Fibroblast of skin of scalp (primary cell): ENCODE measurements at places on chromosomes 7 and 10.
A peak's percentile ranks its signal among the peaks of the same experiment; 100 is the strongest.

DNA sequence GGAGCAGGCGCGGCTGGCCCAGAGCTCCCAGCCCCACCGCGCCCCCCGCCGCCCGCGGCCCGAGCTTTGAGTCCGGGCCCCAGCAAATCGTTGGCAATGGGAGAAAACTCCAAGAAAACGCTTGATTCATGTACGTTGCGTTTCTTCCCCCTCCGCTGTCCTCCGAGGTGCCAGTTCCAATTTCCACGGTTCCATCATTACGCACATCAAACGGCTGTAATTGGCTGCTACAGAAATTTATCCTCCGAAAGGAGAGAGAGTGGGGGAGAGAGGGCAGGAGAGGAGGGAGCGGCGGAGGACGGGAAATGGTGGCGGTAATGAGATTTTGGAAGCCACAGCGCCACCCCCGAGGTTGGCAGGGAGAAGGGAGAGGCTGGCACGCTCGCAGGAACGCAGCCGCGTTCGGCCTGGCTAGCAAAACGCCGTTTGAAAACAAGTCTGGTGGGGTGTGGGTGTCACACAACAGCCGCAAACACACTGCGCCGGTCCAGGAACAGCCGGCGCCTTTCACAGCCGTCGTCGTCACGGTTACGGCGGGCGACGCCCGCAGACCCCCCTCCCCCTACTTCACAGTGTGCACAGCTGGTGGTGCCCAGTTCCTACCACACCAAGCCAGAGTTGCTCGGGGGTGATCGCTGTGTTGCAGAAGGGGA lies 57.5 kb downstream of the UNCX start:
- DNase-seq = peak; percentile 52

DNA sequence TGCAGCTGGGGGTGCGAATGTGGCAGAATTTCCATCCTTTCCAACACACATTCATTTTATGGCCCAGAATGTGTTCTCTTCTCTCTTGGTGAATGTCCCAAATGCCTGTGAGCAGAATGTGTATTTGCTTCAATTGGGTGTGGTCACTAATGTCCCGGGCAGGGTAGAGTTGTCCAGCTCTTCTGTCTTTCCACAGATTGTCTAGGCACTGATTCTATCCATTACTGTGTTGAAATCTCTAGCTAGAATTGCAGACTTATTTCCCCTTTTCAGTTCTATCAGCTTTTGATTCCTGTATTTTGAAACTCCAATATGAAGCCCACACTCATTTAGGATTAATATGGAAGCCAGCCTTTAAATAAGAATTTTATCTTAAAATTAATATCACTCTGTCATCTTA lies 14.0 kb upstream of the AKR1E2 start:
- DNase-seq = no peak

DNA sequence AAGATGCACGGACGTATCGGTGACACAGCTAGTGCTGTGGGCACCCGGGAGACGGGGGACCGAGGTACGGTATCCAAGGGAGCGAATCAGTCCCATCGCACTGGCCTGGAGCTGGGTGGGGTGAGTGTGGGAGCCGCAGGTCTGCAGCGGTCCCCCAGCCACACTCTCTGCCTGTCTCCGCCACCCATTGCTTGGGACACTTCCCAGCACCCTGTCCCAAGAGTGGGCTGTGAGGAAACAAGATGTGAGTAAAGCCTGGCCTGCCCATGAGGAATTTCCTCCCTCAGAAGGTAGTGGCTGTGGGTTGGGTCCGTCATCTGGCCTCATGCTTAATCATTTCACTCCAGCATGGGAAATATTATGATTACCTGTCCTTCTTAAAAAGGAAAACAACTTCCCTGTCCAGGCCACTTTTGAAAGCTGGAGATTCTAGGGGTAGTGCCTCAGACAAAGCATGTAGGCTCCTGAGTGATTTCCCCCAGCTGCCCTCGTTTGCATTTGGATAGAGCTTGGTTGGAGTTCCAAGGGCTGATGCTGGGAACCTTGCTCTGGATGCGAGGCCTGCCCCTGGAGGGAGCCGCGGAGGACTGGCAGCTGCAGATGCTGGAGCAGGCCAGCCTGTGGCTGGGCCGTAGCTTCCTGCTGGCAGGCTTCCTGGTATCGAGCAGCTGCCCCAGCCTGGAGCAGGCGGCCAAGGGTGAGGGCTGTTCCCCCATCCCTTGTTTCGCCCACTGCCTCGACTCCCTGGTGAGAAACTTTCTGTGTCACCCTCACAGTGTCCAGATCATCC lies 6.2 kb upstream of the ACTR3C start:
- no peak for DNase-seq

GRCh38 chr7:26278770-26279169 lies 12.9 kb upstream of the SNX10 start:
- DNase-seq = peak; percentile 22

- no peak for DNase-seq
Measured at GRCh38 chr10:108362296-108362695, 1197.8 kb upstream of the SORCS1 start.

- DNase-seq = peak; percentile 38
Measured at GRCh38 chr7:38178695-38179344, 775 bp downstream of the STARD3NL start.

DNA sequence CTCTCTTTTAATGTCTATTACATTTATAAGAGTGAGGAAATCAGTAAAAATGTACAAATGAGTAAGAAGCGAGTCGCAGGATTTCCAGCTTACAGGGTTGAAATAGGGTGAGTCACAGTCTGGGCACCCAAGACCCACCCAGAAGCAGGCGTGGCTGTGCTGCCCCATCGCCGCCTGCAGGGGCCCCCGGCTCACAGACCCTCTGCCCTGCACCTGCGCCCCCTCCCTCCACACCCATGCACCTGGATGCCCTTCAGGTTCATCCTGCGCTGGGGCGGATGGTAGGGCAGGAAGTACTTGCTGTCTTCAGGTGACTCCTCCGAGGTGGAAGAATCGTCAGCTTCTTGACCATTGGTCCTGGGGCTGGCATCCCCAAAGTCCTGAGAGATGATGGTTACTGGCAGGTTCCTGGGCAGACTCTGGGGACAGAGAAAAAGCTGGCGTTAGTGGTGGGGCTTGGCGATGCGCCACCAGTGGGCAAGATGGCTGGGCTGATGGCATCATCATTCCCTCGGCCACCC lies 90.2 kb upstream of the GNA12 start:
- peak; percentile 72 for DNase-seq

GRCh38 chr10:24708081-24708480 lies 15.6 kb downstream of the ARHGAP21 start:
- no peak for DNase-seq

- no peak for DNase-seq
Measured at GRCh38 chr10:95328013-95328412, 37.2 kb upstream of the PDLIM1 start.

DNA sequence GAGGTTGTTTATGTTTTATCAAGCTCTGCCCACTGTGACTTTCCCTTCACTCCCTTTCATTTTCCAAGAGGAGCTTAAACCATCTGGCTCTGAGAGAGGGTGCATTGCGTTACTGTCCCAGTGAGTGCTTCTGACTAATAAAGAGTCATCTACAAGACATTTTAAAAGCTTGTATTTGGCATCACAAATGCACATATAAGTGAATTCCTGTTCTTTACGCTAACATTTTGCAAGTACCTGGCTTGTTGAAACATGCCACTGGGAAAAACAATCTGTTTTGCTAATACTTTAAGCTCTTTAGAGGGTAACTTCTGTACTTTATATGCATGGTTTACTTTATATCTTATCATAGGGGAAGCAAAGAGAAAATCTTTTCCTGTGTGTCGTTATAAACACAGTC lies 534.6 kb upstream of the POM121L12 start:
- DNase-seq = no peak

DNA sequence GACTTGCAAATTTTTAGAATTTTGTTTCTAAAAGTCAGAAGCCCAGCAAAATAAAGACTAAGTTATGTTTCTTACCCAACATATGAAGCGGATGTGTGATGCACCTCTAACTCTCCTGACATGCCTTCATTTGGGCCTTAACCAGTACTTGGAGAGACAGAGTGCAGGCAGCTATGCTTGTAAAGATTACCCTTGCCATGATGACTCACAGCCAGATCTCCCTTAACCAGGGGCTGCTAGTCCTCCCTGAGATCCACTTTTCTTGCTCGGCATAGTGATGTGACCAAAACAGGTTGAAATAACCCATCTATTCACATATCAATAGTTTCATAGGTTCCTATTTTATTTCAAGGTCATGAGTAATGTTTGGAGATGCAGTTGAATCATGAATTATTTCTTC lies 43.6 kb downstream of the PPP1R3A start:
- DNase-seq = no peak

- no peak for DNase-seq
Measured at GRCh38 chr10:130037169-130037661, 73.1 kb upstream of the EBF3 start.

DNA sequence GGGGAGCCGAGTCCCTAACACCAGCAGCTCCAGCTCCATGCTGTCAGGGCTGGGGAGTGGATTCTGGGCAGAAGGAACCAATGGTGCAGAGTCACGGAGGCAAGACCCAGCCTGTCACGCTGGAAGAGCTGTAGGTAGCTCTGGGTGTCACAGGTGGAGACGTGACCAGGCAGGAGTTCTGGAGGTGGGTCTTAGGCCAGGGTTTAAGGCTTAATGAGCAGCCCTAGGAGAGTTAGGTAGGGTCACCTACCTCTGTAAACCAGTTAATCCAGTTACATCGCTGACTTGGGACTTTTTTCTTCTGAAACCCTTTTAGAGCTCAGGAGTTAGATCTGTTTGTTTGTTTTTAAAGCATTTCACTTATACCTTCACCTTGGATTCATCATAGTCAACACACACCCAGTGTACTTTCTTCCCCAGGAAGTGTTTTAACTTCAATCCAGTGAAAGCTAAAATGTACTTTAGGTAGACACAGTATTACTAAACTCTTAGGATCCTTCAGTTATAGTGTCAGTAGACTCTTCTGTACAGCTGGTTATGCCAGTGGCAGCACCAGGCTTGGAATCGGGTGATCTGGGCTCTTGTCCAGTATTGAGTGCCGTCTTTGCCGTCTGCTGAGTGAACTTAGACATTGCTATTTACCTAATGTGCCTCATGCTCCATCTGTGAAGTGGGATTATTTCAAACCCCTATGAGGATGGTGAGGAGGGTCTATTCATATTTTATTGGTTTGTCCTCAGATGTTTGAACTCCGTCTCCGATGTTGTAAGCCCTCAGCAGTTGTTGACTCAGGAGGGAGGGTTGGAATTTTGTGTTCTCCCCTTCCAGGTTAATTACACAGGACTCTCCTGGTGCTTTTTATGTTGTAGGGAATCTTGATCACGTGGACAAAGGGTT lies 31.0 kb downstream of the TACR2 start:
- DNase-seq = no peak

DNA sequence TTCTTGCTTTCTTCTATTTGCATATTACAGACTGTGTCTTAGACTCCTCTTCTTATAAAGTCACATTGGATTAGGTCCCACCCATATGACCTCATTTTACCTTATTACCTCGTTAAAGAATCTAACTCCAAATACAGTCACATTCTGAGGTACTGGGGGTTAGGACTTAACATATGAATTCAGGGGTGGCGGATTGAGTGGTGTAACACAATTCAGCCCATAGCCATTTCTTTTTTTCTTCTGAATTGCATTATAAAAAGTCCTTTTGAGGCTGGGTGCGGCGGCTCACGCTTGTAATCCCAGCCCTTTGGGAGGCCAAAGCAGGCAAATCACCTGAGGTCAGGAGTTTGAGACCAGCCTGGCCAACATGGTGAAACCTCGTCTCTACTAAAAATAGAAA lies 6.8 kb upstream of the HERC4 start:
- DNase-seq = no peak
